Activated T-cell treated with anti-CD3 and anti-CD28 coated beads, Interleukin-2, amount 50 U/mL, for 72 hours (primary cell): ENCODE measurements at places on chromosomes 3 and 15. TPM values are rescaled to one million over a fixed set of nuclear protein-coding genes. Genes with fewer than 3 reads are reported as not detected.

TM4SF4 gene
- total RNA-seq, result not detected

DNA sequence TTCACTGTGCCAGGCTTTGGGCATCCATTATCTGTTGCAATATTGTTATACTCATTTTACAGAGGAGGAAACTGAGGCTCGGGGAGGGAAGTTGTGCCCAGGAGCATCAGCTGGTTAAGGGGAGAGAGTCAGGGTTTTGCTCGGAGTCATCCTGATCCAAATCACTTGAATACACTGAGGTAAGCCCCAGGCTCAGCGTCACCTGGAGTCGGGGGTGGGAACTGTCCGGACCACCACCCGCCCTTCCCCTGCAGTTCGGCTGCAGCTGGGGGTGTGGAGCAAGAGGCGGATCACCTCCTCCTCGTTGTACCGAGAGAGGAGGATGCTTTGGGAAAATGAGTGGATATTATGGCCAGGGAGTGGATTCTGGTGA is 646 bp downstream of the HRH1 start:
- DNase-seq, result no peak

GRCh38 chr15:61444585-61444984 is 215.5 kb upstream of the RORA start:
- DNase-seq, result no peak

CACNA1D gene
- total RNA-seq, result 0.82 TPM
